ENCODE measurements at places on chromosomes 1 and 21. TPM values are rescaled to one million over a fixed set of nuclear protein-coding genes. Genes with fewer than 3 reads are reported as not detected.

The TMOD4 gene
- 1.0 TPM for total RNA-seq

The RORC gene
- 29.5 TPM for total RNA-seq

The MYBPH gene
- not detected for total RNA-seq

GRCh38 chr1:110259770-110260169 is 49.7 kb downstream of the KCNC4 start:
- DNase-seq, result no peak

DNA sequence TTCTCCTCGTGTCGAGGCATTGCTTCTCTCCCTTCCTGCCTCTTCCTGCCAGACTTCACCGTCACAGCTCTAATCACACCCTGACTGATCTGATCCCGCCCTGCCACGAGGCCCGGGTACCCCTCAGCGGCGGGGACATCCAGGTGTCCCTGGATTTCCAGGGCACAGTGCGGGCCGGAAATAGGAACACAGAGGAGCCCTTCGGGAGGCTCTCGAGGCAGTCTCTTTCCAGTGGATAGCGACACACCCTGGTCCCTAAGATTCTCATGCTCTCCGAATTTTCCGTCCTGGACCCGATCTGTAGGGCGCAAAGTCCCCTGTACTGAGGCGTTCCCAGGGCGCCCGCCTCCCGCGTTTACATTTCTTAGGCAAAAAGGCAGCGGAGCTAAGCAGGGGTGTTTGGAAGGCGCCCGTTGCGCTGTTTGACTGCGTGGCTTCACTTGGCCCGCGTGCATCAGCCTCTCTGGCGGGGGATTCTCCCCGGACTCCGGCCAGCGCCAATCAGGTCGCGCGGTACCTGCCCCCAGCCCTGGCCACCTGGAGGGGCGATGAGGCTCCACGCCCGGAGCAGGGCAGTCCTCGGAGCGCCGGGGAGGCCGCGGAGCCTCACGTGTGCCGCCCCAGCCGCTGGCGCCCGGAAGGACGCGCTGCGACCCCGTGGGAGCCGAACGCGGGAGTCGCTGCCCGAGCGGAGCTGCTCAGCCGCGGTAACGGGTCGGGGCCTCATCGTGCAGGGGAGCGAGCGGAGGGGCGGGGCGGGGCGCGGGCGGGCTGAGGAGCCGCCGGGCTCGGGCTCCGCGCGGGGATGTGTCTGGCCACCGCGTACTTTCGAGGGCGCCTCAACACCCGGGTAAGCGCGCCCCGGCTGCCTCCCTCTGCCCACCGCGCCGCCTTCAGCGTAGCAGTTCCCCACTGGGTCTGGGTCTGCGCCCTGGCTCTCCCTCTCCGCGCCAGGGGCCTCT is at the start of gene FAM163A:
Gene FAM163A (plus strand): TSS at position 575 of the 962 bp plus-strand sequence. CDS start 69,807 bp downstream, outside the sequence.
- DNase-seq, result no peak

DNA sequence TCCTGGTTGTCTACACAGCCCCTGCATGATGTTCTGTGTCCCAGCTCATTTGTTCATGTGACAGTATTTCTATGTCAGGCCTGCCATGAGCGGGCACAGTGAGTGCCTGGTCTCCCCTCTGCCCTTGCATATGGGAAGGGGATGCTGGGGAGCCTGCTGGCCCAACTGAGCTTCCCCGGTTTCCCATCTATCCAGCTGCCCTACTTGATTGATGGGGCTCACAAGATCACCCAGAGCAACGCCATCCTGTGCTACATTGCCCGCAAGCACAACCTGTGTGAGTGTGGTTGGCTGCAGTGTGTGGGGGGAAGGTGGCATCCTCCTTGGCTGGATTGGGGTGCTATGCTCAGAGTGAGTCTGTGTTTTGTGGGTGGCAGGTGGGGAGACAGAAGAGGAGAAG is 1.5 kb downstream of the GSTM4 start:
- peak; percentile 15 for DNase-seq

The LCE1D gene
- total RNA-seq, result not detected

GRCh38 chr1:203338335-203339036 is 12.4 kb downstream of the FMOD start:
- DNase-seq, result no peak

The LRRN2 gene
- total RNA-seq, result 33.3 TPM

The BMP8B gene
- total RNA-seq, result 19.9 TPM

The RASAL2 gene
- total RNA-seq, result 14.2 TPM

DNA sequence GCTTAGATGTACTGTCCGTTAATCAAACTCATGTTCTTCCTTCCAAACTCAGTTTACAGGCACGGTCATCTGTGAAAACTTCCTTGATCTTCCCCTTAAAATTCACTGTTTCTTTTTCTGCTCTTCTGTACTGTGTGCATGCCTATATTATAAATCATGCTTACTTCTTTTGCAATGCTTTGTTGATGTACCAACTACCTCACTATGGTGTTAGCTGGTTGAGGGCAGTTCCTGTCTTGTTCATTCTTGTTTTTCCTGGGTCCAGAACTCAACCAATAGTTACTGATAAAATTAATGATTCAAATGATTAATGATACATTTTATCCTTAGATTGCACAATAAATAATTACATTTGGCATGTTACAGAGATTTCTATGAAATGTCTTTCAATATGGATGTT is 163.8 kb downstream of the CHRM3 start:
- DNase-seq, result no peak

The RPL11 gene
- 882 TPM for total RNA-seq

The PADI3 gene
- 0.09 TPM for total RNA-seq

The USP21 gene
- total RNA-seq, result 35.4 TPM

The ASPM gene
- total RNA-seq, result 10.9 TPM

DNA sequence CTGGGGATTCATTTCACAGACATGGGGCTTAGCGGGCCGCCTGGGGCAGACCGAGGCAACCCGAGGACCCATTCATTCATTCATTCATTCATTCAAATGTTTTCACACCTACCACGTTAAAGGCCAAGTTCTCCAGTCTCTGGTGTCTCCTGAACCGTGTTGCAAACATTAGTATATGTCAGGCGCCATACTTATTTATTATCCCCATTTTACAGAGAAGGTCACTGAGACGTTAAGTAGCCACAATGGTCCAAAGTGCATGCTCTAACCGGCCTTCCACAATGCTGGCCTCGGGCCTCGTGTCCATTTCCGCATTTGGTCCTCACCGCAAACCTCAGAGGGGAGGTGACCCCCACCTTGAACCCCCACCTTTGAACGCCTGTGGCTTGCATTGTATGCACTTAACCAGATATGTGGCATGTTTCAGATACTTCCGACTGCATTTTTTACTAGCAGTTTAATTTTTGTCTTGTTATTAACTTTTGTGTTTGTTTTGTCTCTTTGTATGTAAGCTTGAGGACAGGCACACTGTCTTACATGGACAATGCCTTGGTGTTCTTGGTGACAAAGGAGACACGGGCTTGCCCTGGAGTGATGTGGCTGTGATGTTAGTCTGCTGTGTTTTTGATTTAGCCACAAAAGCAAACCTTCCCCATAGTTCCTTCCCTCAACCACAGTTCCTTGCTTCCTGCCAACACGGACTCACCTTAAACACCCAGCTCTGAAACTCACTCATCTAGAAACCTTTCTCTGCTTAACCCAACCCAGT is 1.2 kb upstream of the IFFO2 start:
- DNase-seq, result no peak
